B cell (primary cell): ENCODE measurements at places on chromosomes 4 and X. TPM values are rescaled to one million over a fixed set of nuclear protein-coding genes. Genes with fewer than 3 reads are reported as not detected.

The TMEM47 gene
- not detected in 2 replicates for polyA plus RNA-seq

The PCDH10 gene
- not detected in 2 replicates for polyA plus RNA-seq

The RHOH gene
- polyA plus RNA-seq, result 118 and 174 TPM in 2 replicates

The PDGFRA gene
- not detected in 2 replicates for polyA plus RNA-seq

The PPP4R3C gene
- not detected in 2 replicates for polyA plus RNA-seq

The CSN1S1 gene
- polyA plus RNA-seq, result not detected in 2 replicates

The NPY2R gene
- not detected in 2 replicates for polyA plus RNA-seq

The PITX2 gene
- polyA plus RNA-seq, result not detected in 2 replicates

The PRDM5 gene
- polyA plus RNA-seq, result 0.04 TPM in 1 of 2 replicates, not detected in the other

The WNK3 gene
- polyA plus RNA-seq, result 0.07 and 0.12 TPM in 2 replicates

The ADH1A gene
- polyA plus RNA-seq, result not detected in 2 replicates

The ACE2 gene
- polyA plus RNA-seq, result not detected in 2 replicates

The SLC2A9 gene
- polyA plus RNA-seq, result 0.88 and 0.89 TPM in 2 replicates

The CHM gene
- 8.9 and 13.7 TPM in 2 replicates for polyA plus RNA-seq

The AP1S2 gene
- polyA plus RNA-seq, result 23.9 and 32.0 TPM in 2 replicates

The PDLIM3 gene
- polyA plus RNA-seq, result not detected in 2 replicates

The ABCG2 gene
- polyA plus RNA-seq, result 0.01 and 0.06 TPM in 2 replicates

The TGIF2LX gene
- polyA plus RNA-seq, result not detected in 2 replicates

The SCML2 gene
- 1.2 and 1.5 TPM in 2 replicates for polyA plus RNA-seq

The CD38 gene
- polyA plus RNA-seq, result 12.9 and 22.2 TPM in 2 replicates

The IRAK1 gene
- polyA plus RNA-seq, result 96.9 and 118 TPM in 2 replicates

The PROM1 gene
- polyA plus RNA-seq, result 0.04 TPM in 1 of 2 replicates, not detected in the other

The MAMLD1 gene
- 1.4 and 2.3 TPM in 2 replicates for polyA plus RNA-seq

The FHL1 gene
- 5.2 and 6.7 TPM in 2 replicates for polyA plus RNA-seq

The DSPP gene
- polyA plus RNA-seq, result not detected in 2 replicates

The FGF2 gene
- 0.13 and 0.42 TPM in 2 replicates for polyA plus RNA-seq

The ADAMTS3 gene
- not detected in 2 replicates for polyA plus RNA-seq

The GSX2 gene
- polyA plus RNA-seq, result 0.34 TPM in 1 of 2 replicates, not detected in the other

The CLNK gene
- 0.75 and 0.87 TPM in 2 replicates for polyA plus RNA-seq

The RTL9 gene
- polyA plus RNA-seq, result not detected in 2 replicates

The USP17L30 gene
- polyA plus RNA-seq, result not detected in 2 replicates

The SSX4B gene
- polyA plus RNA-seq, result not detected in 2 replicates

The BEX1 gene
- polyA plus RNA-seq, result 0.84 and 1.7 TPM in 2 replicates

The DNAJB14 gene
- 14.4 and 14.7 TPM in 2 replicates for polyA plus RNA-seq

The PCDH7 gene
- not detected in 2 replicates for polyA plus RNA-seq

The CXCL1 gene
- 0.24 TPM in 1 of 2 replicates, not detected in the other for polyA plus RNA-seq

The ARHGAP4 gene
- polyA plus RNA-seq, result 711 and 922 TPM in 2 replicates

The PABPC5 gene
- polyA plus RNA-seq, result not detected in 2 replicates

The THAP6 gene
- 8.9 and 11.1 TPM in 2 replicates for polyA plus RNA-seq

The LRCH2 gene
- not detected in 2 replicates for polyA plus RNA-seq

The MAOA gene
- not detected in 2 replicates for polyA plus RNA-seq

The TEC gene
- 2.0 and 2.7 TPM in 2 replicates for polyA plus RNA-seq

The SLC9A6 gene
- polyA plus RNA-seq, result 3.1 and 6.3 TPM in 2 replicates

The MGARP gene
- polyA plus RNA-seq, result 0.28 TPM in 1 of 2 replicates, not detected in the other

The CDKL2 gene
- polyA plus RNA-seq, result not detected in 2 replicates

The CSAG3 gene
- polyA plus RNA-seq, result not detected in 2 replicates

The TEX13C gene
- not detected in 2 replicates for polyA plus RNA-seq

The IL2 gene
- not detected in 2 replicates for polyA plus RNA-seq

The GATA1 gene
- 0.16 TPM in 1 of 2 replicates, not detected in the other for polyA plus RNA-seq

The SGCB gene
- polyA plus RNA-seq, result 1.5 and 2.3 TPM in 2 replicates

The SUPT20HL2 gene
- polyA plus RNA-seq, result not detected in 2 replicates

The ADH7 gene
- polyA plus RNA-seq, result not detected in 2 replicates

The WFS1 gene
- polyA plus RNA-seq, result 4.5 and 5.8 TPM in 2 replicates
